Bladder microvascular endothelial cell (primary cell): ENCODE measurements at places on chromosomes 11 and 22. TPM values are rescaled to one million over a fixed set of nuclear protein-coding genes. Genes with fewer than 3 reads are reported as not detected.

The OR51B5 gene
- total RNA-seq = not detected in 2 replicates

The EFEMP2 gene
- total RNA-seq = 11.2 and 26.1 TPM in 2 replicates

The SORL1 gene
- total RNA-seq = under 0.01 and 0.38 TPM in 2 replicates

The NR1H3 gene
- total RNA-seq = 10.0 and 13.1 TPM in 2 replicates

The OR51B4 gene
- not detected in 2 replicates for total RNA-seq

The PRCP gene
- total RNA-seq = 94.7 and 588 TPM in 2 replicates

The OSM gene
- not detected in 2 replicates for total RNA-seq

The MUC5AC gene
- total RNA-seq = not detected in 2 replicates

The VEGFB gene
- 18.5 and 20.9 TPM in 2 replicates for total RNA-seq

The CD248 gene
- total RNA-seq = 0.25 and 1.3 TPM in 2 replicates

The B4GALNT4 gene
- total RNA-seq = 0.16 and 2.3 TPM in 2 replicates

The SLC25A18 gene
- not detected in 2 replicates for total RNA-seq

The ADORA2A gene
- total RNA-seq = 13.4 and 14.2 TPM in 2 replicates

The EIF4ENIF1 gene
- 7.9 and 12.0 TPM in 2 replicates for total RNA-seq

The HTR3A gene
- not detected in 2 replicates for total RNA-seq

The GRAP2 gene
- 0.06 TPM in 1 of 2 replicates, not detected in the other for total RNA-seq

The NRGN gene
- 0.31 and 0.81 TPM in 2 replicates for total RNA-seq

The PACSIN3 gene
- 6.8 and 22.1 TPM in 2 replicates for total RNA-seq

The ROM1 gene
- total RNA-seq = 2.1 and 4.9 TPM in 2 replicates

The TSPAN32 gene
- not detected in 2 replicates for total RNA-seq

The LDHAL6A gene
- not detected in 2 replicates for total RNA-seq

The GAL gene
- total RNA-seq = 0.19 TPM in 1 of 2 replicates, not detected in the other

The NPAS4 gene
- not detected in 2 replicates for total RNA-seq

The GGTLC2 gene
- not detected in 2 replicates for total RNA-seq

The SCGB1C1 gene
- total RNA-seq = not detected in 2 replicates

The AQP11 gene
- 0.16 and 0.31 TPM in 2 replicates for total RNA-seq

The WT1 gene
- total RNA-seq = not detected in 2 replicates

The C1QTNF5 gene
- 62.3 and 67.1 TPM in 2 replicates for total RNA-seq

The CCDC88B gene
- 1.1 and 2.4 TPM in 2 replicates for total RNA-seq

The C2CD2L gene
- total RNA-seq = 2.1 and 4.5 TPM in 2 replicates

The ACTN3 gene
- total RNA-seq = under 0.01 and 0.06 TPM in 2 replicates

The TIGD3 gene
- under 0.01 and 0.13 TPM in 2 replicates for total RNA-seq

The GPHA2 gene
- total RNA-seq = not detected in 2 replicates

The CSTPP1 gene
- 6.6 and 9.6 TPM in 2 replicates for total RNA-seq

The TRIM66 gene
- total RNA-seq = 3.6 and 8.5 TPM in 2 replicates
